ENCODE measurements at places on chromosomes 2 and 18.
A peak's percentile ranks its signal among the peaks of the same experiment; 100 is the strongest.

DNA sequence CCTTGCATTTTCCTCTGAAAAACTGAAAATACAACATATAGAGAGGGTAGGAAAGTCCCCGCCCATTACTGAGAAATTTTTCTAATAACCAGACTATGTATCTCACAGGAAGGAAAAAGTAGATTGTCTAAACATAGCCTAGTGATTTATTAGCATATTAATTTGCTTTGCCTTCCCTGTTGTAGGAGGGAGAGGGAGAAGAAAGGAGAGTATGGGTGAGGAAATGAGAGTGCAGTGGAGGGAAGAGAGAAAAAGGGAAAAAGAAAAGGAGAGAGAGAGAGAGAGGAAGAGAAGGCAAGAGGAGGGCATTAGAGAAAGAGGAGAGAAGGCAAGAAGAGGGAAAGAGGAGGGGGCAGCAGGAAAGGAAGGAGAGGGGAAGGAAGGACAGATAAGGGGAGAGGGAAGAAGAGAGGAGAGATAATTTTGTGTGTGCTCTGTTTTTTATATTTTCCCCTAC, 3.6 kb upstream of the KYNU start:
- no peak for DNase-seq

- DNase-seq, result no peak
Observed at GRCh38 chr2:223580951-223581350, 21.2 kb downstream of the SCG2 start.

DNA sequence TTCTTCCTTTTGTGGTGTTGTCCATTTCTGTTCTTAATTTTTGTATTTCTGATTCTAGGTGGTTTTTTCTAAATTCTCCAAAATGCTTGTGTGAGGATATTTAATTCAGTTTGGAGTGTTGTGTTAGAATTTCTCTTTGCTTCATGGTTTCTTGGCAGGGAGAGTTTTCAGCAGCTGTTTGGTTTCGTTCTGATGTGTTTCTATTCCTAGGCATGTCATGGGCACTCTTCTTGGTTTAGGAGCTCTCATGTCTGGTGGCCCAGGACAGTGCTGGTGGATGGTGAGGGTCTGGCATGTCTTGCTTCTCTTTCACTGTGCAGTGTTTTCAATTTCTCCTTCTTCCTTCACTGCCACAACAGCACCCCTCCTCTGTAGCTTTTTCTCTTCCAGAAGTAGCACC, 52.9 kb downstream of the OSBPL6 start:
- DNase-seq, result no peak

- no peak for DNase-seq
Observed at GRCh38 chr2:217203086-217203485, 343.2 kb upstream of the TNP1 start.

DNA sequence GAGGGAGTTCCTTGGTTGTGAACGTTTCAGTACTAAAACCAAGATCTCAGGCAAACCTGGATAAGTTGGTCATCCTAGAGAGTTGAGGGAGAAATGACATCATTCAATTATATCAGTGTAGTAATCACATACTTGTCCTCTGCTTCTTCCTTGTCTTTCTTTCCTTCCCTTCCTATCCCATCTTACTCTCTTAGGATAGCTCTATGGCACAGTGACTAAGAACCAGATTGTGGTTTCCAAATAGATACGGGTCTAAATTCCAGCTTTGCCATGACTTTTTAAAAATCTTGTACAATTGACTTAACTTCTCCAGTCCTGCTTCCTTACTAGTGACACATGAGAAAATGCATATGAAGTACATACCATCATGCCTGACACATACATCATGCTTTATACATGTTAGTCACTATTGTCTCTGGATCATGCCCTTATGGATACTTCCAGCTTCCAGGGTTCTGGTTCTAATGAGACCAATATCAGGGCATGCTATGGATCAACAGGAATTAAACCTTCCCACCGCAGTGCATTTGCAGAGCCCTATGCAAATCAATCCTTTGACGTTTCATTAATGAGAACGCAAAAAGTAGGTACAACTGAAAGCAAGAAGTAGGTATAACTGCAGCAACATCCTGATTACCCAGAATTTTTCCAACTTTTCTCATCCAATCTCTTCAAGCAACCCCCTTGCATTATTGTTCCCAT, 168.0 kb upstream of the KLF7 start:
- no peak for DNase-seq

- no peak for DNase-seq
Observed at GRCh38 chr2:197669077-197669476, 6.3 kb downstream of the RFTN2 start.

GRCh38 chr2:121943285-121943684, 187.8 kb downstream of the TSN start:
- no peak for DNase-seq

GRCh38 chr2:72956936-72957335, 39.6 kb downstream of the EMX1 start:
- DNase-seq, result peak; percentile 28

GRCh38 chr18:46660957-46661749, 4.1 kb upstream of the LOXHD1 start:
- DNase-seq, result no peak

DNA sequence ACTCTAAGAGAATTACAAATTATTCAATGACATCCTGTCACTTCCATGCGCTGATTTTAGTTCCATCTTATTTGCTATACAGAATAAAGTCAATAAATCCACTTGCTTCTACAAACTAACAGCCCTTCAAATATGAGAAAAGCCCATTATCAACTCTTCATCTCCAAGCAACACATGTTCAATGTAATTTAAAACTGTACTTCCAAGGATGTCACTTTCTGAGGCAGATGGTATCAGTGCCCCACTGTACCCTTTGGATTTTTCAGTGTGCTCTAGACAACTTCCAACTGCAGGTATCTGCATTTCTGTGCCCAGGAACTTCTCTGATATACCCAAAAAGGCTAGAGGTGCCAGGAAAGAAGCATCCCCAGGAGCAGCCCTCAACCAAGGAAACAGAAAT, 87.6 kb downstream of the SMAD2 start:
- no peak for DNase-seq

DNA sequence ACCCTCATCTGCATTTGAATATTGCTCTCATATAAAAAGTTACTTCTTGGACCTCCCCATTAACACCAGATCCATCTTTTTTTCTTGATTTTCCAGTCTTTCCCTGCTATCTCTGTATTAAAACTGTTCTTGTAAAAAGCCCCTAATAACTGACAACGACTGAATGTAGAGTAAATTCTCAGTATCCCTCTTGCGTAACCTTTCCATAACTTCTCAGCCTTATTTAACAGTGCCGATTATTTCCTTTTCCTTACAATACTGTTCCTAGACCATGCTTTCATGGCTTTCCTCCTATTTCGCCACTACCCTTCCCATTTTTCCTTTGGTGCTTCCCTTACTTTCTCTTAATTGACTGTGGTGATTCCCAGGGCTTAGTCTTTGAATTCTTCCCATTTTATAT, 348.9 kb upstream of the DSEL start:
- no peak for DNase-seq

GRCh38 chr18:54945576-54946125, 13.6 kb downstream of the CCDC68 start:
- DNase-seq, result peak; percentile 11

GRCh38 chr2:36798724-36799123, 102.2 kb downstream of the VIT start:
- no peak for DNase-seq

- no peak for DNase-seq
Observed at GRCh38 chr2:88159481-88159880, 10.7 kb upstream of the THNSL2 start.

DNA sequence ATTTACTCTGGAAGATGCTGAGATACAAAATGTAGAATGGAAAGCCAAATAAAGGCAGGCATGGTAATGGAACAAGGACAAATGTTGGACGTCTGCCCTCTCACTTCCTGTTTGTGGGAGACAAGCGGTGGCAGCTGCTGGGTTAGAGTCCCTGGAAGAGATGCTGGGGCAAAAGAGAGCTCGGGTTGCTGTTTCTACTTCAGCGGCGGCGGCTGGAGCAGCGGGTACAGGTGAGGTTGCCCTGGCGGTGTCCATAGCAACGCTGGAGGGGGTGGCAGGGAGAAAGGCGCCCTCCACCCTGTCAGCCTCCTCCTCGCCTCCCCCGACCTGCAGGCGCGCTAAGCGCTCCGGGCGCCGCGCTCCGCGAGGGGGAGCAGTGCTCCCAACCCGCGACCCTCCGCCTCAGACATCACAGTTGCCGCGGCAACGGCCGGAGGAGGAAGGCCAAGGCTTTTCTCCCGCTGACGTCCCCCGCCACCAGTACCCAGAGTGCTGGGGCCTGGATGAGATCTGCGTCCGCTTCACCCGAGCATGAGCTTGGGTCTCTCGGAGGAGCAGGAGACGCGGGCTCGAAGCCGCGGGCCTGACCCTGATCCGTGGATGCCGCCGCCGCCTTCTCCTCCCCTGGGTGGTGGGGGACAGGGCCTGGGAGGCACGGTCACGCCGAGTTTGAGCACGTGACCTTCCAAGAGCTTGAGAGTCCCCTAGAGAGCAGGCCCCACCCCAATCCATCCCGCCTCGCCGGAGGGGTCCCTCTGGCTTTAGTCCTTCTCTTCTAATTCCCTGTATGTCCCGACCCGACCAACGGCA, 65.6 kb downstream of the NOL4 start:
- DNase-seq, result no peak

- DNase-seq, result peak; percentile 37
Observed at GRCh38 chr2:28608500-28609424, 112.9 kb downstream of the PLB1 start.

DNA sequence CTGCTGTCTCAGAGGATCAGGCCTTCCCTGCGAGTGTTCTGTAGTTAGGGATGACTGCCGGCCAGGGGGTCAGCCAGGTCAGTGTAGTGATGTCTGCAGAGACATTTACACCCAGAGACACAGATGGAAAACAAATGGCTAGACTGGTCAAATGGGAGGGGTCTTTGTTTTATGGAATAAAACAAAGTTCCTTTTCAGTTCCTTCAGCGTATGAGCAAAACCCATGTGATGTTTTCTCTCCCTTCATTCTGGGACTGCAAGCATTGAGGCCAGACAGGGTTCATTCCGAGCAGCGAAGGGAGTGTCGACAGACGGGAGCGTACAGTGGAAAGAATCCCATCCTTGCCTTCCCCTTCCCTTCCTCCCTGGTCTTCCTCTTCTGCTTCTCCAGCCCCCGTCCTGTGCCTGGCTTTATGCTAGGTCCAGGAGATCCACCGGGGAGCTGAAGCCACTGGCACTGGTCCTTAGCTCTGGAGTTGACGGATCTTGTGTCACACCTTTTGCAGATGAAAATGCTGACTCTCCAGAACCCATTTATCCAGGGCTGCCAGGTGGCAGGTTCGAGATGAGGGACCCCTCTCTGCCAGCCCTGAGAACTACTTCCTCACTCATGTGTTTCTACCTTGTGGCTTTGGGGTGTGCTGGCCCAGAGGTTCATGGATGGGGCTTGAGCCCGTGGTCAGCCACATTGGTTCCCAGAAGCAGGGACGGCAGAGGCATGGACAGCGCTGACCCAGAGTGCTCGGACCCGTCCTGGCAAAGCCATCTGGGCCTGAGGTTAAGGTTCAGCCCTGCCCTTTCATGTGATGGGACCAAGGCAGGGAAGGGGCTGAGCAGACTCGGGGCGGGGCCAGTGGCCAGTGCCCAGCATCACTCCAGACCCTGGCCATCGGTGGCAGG, 24.2 kb downstream of the ITGB1BP1 start:
- DNase-seq, result no peak

DNA sequence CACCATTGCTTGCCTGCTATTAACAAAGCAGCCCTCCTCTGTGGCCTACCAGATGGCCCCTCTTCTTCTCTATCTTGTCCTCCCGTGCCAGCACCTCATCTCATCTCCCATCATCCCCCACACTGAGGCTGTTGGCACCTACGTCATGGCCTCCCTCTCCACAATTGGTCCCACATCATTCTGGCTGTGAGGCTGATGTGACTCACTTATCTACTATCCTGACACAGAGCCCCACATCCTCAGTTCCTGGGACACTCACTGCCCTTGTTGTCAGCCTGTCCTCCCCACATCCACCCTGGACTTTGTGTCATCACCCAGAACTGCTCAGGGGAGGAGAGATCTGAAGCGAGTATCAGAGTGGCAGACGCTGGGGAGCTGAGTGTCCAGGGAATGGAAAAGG, 102.9 kb downstream of the MRO start:
- no peak for DNase-seq

DNA sequence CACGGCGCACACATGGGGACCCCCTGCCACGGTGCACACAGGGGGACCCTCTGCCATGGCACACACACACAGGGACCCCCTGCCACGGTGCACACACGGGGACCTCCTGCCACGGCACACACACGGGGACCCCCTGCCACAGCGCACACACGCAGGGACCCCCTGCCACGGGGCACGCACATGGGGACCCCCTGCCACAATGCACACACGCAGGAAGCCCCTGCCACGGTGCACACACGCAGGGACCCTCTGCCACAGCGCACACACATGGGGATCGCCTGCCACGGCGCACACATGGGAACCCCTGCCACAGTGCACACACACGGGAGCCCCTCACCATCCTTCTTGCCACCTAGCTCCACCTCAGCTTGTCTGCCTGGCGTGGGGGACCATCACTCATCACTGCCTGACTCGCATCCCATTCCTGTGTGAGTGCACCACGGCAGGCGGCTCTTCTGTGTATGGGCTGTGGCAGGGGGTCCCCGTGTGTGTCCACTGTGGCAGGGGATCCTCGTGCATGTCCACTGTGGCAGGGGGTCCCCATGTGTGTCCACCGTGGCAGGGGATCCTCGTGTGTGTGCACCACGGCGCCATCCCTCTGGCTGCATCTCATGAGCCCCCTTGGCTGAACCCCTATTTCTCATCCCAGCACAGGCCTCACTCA, 206.7 kb downstream of the EIPR1 start:
- no peak for DNase-seq

DNA sequence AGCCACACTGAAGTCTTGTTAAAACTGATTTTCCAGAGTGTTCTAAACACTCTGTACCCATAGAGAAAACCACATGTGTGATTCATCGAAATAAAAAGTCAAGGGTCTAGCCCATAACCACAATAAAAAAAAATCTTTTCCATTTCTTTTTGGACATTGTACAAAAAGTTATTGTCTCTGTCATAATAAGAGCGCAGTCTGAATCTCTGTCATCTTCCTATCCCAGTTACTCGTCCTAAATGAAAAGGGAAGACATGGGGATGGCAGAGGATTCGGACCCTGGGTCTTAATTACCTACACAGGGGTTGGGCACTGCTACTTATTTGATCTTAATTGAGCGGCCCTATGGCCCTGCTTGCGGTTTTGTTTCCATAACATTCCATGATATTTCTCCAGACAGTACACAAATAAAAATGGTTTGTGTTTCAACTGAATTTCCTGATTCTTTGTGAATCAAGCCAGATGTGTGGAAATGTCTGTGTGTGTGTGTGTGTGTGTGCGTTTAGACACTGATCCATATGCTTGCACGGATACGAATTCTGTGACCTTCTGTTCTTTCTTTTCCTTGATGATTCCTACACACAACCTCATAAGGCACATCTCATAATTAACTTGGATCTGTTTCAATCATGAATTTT, 133.4 kb upstream of the SPATS2L start:
- DNase-seq, result no peak

GRCh38 chr2:173232956-173233744, 121.5 kb upstream of the CDCA7 start:
- no peak for DNase-seq

- peak; percentile 78 for DNase-seq
Observed at GRCh38 chr2:196277002-196277401, 105.6 kb upstream of the STK17B start.
